ENCODE measurements at places on chromosomes 6 and 20.

DNA sequence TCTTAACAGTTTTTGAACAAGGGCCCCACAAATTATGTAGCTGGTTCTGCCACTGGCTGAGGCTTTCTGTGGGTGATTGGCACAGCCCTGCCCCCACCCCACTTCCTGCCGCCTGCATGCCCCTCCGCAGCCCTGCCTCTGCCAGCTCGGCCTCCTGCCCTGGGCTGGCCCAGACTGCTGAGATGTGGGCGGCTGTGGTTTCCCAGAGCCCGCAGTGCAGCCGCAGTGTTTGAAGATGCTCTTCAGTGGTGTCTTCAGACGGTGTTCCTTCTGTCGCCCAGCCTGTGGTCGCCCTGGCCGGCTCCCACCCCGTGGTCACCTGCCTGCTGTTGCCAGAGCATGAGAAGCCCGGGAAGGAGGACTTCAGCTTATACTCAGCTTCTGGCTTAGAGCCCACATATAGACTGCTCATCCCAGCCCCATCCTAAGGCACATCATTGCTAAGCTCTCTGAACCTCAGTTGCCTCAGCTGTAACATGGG, 154.3 kb downstream of the VEGFA start:
- no peak for DNase-seq

- no peak for DNase-seq
Observed at GRCh38 chr6:14177413-14178082, 60.0 kb downstream of the CD83 start.

GRCh38 chr6:111337829-111338236, 145.2 kb downstream of the REV3L start:
- DNase-seq: no peak

- DNase-seq: no peak
Observed at GRCh38 chr6:114049367-114049966, 78.5 kb upstream of the HDAC2 start.

GRCh38 chr6:78438135-78438534, 429.2 kb upstream of the IRAK1BP1 start:
- no peak for DNase-seq

GRCh38 chr20:48758206-48758820, 69.5 kb downstream of the PREX1 start:
- no peak for DNase-seq

GRCh38 chr20:33788351-33789049, 22.6 kb upstream of the CHMP4B start:
- no peak for DNase-seq

- DNase-seq: no peak
Observed at GRCh38 chr6:26478985-26479278, 21.2 kb upstream of the BTN1A1 start.

GRCh38 chr20:57464642-57465211, 60.2 kb downstream of the CTCFL start:
- DNase-seq: no peak

- DNase-seq: no peak
Observed at GRCh38 chr6:138291036-138291848, 73.0 kb upstream of the PBOV1 start.

DNA sequence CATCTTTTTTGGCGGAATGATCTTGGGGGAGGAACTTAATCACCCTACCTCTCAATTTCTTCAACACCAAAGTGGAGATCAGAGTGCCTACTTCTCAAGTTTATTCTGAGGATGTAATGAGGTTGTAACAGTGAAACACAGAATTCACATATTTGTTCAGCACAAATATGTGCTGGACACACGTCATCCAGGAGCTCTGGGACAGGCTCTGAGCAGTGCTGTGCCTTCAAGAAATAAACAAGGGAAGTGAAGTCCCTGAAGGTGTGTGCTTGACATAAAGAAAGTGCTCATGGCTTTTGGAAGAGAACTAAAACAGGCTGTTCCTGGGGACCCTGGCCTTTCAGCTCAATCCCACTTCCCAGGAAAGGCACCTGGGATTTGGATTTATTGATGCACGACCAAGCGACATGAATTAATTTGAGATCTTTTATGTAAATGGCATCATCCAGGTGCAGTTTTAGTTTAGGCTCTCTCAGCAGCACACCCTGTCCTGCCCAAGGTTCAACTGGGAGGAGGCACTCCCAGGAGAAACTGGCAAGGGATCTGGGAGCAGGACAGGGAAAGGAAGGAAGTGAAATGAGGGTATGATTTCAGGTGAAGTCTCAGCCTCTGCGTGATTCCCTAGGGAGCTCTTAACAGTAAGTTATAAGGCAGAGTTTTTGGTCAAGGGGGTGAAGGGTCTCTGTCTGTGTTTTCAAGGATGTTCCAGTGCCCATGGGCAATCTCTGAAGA, 211.0 kb downstream of the FOXA2 start:
- no peak for DNase-seq

DNA sequence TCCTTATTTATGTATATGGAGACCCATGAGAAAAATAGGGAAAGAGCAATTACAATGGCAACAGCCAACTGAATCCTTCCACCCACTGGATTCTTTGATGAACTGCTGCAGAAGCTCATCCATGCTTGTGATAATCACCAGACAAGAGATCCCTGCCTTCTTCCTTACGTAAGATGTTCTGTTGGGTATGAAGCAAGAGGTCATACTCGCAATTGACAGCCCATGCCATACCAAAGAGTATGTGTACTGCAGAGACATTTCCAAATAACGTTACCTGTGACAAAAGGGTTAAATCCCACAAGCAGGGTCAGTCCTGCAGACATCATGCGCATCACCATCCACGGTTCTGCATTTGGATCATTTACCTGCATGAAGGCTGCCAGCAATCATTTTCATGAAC, 27.8 kb downstream of the ELOVL5 start:
- no peak for DNase-seq

DNA sequence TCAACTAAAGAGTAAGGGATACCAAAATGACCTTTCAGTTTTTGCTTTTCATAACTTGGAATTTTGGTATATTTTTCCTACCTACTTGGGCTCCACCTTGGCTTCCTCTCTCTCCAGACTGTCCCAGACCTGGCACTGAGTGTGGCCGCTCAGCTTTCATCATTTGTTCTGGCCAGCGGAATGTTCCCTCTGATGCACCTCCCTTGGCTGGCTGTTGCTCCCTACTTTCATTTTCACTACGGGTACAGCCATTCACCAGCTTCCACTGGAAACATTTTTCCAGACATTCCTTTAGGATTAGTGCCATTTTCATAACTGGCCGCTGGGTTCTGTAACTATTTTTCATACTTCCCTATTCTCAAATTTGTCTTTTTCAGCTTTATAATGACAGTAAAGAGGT, 487.4 kb downstream of the TENT5A start:
- peak; percentile 67 for DNase-seq

DNA sequence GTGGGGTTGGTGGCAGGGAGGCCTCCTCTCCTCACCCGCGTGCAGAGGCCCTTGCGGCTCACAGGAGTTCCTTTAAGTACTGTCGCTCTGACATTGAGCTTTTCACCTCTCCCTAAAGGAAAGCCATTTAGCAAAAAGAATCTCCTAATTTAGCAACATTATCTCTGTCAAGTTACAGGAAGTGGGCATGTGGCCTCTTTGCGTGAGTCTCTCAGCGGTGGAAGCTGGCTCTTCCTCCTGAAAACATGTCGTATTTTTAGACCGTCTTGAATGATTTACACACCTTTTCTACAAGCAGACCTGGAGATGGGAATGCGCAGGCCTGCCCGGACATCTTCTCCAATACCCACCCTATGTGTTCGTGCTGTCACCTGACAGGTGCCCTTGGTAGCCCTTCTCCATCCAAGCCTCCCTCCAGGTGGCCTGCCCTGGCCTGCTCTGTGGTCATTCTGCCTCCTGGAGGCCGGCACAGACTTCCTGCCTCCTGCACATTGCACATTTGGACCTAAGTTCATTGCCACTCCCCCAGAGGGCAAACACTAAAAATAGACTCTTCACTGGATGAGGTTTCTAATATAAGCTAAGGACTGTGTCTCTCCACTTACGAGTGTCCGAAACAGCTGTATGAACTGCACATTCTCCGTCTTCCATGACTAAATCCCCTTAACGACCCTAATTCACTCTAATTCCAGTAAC, 18.5 kb upstream of the PHACTR3 start:
- DNase-seq: no peak

DNA sequence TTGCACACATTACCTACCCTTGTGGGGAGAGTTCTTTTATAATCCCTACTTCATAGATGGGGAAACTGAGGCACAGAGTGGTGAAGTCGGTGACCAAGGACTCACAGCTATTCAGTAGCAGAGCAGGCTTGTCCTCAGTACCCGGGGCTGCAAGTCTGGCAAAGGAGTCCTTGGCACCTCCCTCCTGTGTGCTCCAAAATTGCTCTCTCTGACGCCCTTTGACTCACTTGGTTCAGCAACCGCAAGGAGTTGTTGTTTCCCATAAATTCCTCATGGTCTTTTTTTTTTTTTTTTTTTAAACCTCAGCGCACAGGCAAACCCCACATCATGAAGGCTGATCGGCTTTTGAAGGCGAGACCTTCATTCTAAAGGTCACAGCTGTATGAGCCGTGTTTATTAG, 143.2 kb downstream of the CEBPB start:
- peak; percentile 95 for DNase-seq

DNA sequence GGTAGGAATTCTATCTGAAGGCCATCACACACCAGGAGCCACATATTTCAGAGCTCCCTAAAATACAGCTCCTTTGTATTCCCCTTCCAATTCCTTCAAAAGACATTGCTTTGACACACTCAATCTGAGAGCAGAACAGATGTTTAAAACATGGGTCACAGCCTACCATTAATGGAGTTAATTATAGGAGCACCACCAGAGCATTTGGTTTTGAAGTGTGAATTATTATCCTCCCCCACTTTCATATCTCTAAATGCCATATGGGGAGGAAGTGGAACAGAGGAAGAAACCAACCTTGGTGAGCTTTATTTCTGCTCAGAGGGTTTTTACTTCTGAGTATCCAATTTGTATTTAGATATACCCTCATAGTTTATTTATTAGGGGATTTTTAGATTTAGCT, 50.7 kb upstream of the TNFRSF21 start:
- no peak for DNase-seq

GRCh38 chr6:68144667-68145066, 490.4 kb upstream of the ADGRB3 start:
- no peak for DNase-seq

GRCh38 chr6:43086022-43086658, 10.0 kb downstream of the PTK7 start:
- no peak for DNase-seq

GRCh38 chr20:2907519-2907918, 34.2 kb downstream of the PTPRA start:
- DNase-seq: peak; percentile 2

- DNase-seq: no peak
Observed at GRCh38 chr6:107348224-107348623, 111.1 kb downstream of the PDSS2 start.

DNA sequence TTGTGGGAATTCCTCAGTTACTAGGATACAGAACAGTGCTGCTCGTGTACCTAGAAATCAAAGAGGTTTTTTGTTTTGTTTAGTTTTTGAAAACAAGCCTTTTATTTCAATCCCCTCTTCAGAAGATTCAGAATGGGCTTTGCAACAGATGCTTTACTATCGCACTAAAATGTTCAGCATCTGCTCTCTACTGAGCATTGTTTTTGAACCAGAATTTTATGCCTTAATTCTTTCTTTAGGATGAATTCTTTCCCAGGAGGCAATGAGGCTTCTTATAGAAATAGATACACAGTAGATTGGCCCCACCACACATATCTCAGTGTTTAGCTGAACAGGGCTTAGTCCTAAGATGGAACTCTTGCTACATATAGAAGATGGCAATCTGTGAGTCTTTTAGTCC, 95.9 kb upstream of the SPACA1 start:
- DNase-seq: no peak

GRCh38 chr20:56247954-56248782, at the start of gene MC3R:
Gene MC3R (plus strand): TSS chr20:56248732. CDS start chr20:56248844, 112 bp downstream.
- DNase-seq: peak; percentile 6

DNA sequence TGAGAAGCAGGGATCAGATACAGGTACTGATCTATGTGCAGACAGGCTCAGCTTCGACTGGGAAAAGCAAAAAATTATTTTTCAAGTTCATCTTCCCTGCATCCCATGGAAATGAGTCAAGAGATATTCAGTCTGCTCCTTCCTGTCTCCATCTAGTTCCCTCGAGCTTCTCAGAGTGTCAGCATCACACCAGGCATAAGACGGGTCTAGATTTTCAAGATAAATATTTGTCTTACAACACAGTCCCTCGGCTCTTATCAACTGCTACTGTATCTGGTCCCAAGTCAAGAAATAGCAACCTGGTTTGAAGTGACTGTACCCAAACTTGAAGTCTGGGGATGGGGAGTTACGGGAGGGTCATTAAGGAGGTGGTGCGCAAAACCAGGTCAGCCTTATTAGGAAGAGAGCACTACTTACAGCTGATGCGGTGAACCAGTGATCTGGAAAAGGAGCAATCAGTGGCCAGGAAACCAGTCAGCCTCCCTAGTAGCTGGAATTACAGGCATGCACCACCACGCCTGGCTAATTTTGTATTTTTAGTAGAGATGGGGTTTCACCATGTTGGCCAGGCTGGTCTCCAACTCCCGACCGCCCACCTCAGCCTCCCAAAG, 29.7 kb downstream of the ZMYND8 start:
- DNase-seq: no peak

DNA sequence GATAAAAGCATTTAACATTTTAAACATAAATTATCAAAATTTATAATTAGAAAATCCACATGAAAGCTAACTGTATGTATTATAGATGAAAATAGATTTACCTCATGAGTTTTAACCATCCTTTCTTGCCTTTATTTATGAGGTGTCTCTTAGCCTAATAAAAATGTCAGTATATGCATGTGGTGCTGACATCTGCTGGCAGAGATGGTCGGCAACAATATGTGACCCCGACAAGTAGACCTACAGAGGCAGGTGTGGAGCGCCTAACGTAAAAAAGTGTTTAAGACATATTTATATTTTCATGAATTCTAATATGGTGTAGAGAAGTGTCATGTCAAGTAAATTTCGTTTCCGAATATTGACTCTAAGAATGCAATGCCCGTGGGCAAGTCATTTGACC, 149.0 kb upstream of the FUT9 start:
- no peak for DNase-seq

GRCh38 chr20:51636123-51636522, 93.6 kb upstream of the NFATC2 start:
- DNase-seq: no peak

- no peak for DNase-seq
Observed at GRCh38 chr6:37125774-37126492, 44.0 kb upstream of the PIM1 start.

DNA sequence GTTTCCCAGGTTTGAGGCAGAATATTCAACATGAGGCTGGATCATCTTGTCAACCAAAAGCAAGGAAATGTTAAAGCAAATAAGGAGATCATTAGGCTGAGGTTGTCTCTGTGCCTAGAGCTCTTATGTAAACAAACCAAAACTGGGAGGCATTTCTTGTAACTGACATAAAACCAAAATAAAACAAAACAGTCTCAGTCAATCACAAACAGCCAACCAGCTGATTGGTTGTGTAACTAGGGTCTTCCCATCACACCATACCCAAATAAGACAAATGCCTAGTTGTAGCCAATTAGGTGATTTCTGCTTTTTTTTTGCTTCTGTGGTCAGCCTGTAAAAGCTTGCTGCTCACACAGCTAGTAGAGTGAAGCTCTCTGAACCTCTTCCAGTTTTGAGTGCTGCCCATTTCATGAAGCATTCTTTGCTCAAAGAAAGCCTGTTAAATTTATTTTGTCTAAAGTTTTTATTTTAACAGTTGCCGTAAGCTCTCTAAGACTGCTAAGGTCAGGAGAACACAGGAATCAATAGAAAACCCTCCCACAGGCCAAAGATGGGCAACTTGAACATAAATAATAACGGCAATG, 8.9 kb upstream of the FITM2 start:
- DNase-seq: no peak
